Activated naive CD8-positive, alpha-beta T cell treated with anti-CD3 and anti-CD28 coated beads, Interleukin-2, amount 10 ng/mL, durations not matched to agents 7 days and 5 days (primary cell): ENCODE measurements at places on chromosomes 3 and 15. TPM values are rescaled to one million over a fixed set of nuclear protein-coding genes. Genes with fewer than 3 reads are reported as not detected.
A peak's percentile ranks its signal among the peaks of the same experiment; 100 is the strongest.

The DIS3L gene
- 27.8 TPM for total RNA-seq

DNA sequence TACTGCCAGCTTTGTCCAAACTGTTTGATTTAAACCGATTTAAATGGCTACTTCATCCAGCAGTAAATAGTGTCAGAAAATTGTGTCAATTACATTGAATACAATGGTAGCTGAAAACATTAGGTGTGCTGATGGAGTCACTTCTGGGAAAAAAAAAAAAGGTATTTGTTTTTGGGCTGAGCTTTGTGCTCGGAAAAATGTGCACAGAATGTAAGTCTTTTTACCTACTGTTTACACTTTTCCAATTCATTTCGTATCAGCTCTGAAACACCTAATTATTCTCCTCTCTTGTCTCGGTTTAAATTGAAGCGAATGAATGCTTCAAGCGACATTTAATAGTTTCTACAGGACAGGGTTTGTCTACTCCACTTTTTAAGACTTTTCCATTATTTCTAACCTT is 1078.4 kb downstream of the ROBO1 start:
- no peak for DNase-seq

DNA sequence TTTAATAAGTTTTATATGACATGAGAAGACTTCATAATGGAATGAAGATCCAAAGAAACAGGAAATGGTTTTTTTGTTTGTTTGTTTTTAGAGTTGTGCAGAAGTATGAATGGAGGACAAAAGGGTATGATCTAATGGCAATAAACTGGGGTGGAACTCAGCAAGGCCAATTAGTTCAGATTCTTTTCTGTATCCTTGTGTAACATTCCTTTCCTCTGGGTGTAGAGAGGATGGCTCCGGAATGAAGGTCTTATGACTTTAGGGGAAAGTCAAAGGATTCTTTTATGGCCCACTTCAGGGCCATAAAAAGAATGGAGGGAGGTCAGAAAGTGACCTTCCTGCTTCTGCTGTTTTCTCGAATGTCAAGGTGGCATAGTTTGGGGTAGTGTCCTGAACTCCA is 152.6 kb downstream of the DPH6 start:
- DNase-seq = no peak

The XYLB gene
- 2.6 TPM for total RNA-seq

- DNase-seq = no peak
Measured at GRCh38 chr15:62647843-62648505, 394.6 kb upstream of the TPM1 start.

The PLCB2 gene
- total RNA-seq = 174 TPM

- no peak for DNase-seq
Measured at GRCh38 chr15:57183041-57183440, 193.3 kb upstream of the CGNL1 start.

The SERPINI2 gene
- total RNA-seq = not detected

- DNase-seq = no peak
Measured at GRCh38 chr3:62325896-62326295, 47.5 kb downstream of the FEZF2 start.

The SLC28A1 gene
- not detected for total RNA-seq

The DNAJC19 gene
- total RNA-seq = 51.7 TPM

GRCh38 chr15:39426552-39427532 is 154.0 kb upstream of the THBS1 start:
- peak; percentile 73 for DNase-seq

The STAC gene
- total RNA-seq = not detected

The ZNF80 gene
- total RNA-seq = 5.3 TPM

The TMCO5A gene
- not detected for total RNA-seq

DNA sequence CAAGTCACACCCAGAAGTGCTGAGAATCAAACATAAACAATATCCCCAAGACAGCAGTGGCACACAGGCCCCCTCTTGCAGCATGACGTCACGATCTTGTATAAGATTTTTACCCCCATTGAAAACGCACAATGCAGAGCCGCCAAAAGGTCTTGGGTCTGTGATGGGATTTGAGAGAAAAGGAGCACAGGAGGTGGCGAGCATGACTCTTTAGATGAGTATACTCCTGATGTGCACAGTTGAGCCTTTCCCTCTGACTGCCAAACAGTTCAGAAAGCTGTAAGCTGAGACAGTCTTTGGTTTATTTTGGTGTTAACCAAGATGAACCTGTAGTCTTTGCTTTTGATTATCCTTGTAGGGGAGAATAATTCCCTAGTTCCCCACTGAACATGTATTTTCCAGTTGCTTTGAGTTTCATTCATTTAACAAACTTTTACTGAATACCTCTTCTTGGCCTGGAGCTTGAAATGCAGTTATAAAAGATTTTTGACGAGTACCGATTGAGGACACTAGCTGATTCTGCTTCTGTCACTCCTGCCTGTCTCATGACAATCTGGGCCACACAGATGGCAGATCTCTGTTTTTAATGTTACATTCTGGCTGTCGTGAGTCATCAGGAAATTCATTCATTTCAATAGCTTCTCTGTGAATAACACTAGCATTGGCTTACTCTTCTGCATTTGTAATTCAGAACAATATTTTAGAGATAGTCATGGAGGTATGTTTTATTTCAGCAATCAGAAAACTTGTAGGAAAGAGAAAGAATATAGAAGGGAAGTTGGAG is 28.9 kb downstream of the CFAP91 start:
- no peak for DNase-seq

GRCh38 chr15:65862682-65863081 is 6.6 kb upstream of the RAB11A start:
- no peak for DNase-seq

DNA sequence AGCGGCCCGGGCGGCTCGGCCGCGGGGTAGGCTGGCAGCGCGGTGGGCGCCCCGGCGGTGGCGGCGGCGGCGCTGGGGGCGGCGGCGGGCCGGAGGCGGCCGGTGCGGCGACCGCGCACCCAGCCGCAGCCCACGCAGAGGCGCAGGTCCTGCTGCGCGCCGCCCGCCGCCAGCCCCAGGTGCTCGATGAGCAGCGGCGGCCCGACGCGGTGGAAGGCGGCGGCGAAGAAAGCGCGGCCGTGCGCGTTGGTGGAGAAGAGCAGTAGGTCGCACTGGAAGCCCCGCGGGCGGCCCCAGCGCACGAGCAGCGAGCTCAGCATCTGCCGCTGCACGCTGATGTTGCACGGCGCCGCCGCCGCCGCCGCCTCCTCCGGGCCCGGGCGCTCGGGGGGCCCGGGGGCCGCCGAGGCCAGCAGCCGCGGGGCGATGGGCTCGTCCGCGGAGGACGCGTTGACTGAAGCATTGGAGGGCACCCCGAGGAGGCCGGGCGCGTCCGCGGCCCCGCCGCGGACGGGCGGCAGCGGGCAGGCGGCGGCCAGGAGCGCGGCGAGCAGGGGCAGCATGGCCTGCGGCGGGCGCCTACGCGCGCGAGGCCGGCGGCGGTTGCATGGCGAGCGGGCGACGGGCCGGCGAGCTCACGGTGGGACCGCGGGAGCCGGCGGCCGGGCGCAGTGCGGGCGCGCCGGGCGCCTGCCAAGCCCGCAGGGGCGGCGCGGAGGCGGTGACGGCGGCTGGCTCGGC is 452 bp downstream of the TMEM158 start:
- peak; percentile 68 for DNase-seq

- DNase-seq = no peak
Measured at GRCh38 chr3:100081986-100082692, 32.2 kb downstream of the FILIP1L start.

GRCh38 chr3:190543671-190544070 is 29.8 kb downstream of the IL1RAP start:
- no peak for DNase-seq

- no peak for DNase-seq
Measured at GRCh38 chr3:81910244-81910852, 148.9 kb upstream of the GBE1 start.

The RAB6B gene
- 0.40 TPM for total RNA-seq

DNA sequence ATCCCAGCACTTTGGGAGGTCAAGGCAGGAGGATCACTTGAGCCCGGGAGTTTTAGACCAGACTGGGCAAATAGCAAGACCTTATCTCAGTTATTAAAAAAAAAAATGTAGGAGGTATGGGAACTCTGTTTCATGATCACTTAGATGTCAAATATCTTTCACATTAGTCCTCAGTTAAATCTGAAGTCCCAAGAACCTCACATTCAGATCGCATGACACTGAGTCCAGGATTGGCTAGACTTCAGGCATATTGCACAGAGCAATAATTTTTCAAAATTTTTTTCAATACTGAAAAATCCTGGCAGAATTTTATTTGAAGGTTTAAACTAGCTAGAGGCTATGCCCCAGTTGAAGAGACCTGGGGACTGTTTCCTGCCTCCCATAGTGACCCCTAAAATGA is 56.3 kb upstream of the ZNF148 start:
- DNase-seq = no peak

The ATP8B4 gene
- total RNA-seq = 30.3 TPM

The TRAK1 gene
- total RNA-seq = 33.9 TPM

The MINDY4B gene
- not detected for total RNA-seq

GRCh38 chr15:69141286-69141701 is 19.1 kb upstream of the GLCE start:
- DNase-seq = no peak
